ENCODE measurements at places on chromosomes 1 and 21.
A peak's percentile ranks its signal among the peaks of the same experiment; 100 is the strongest.

DNA sequence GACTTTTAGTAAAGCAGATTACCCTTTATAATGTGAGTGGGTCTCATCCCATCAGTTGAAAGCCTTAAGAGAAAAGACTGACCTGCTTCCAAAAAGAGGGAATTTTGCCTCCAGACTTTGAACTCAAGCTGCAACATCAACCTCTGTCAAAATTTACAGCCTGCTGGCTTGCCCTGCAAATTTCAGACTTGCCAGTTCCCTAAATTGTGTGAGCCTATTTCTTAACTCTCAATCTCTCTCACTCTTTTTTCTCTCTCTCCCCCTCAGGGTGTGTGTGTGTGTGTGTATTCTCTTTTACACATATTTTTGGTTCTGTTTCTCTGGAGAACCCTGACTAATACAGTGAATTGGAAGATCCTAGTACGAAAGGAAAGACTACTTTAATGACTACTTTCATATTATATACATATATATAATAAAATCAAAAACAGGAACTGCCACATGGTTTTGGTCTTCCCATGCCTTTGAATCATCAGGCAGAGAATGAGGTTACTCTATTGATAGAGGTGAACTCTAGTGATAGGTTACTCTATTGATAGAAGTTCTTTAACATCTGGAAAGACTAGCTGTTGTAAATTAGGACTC is 6.4 kb downstream of the OR2C3 start:
- DNase-seq, result no peak

GRCh38 chr1:3192825-3193224 is 123.8 kb downstream of the PRDM16 start:
- DNase-seq, result no peak

DNA sequence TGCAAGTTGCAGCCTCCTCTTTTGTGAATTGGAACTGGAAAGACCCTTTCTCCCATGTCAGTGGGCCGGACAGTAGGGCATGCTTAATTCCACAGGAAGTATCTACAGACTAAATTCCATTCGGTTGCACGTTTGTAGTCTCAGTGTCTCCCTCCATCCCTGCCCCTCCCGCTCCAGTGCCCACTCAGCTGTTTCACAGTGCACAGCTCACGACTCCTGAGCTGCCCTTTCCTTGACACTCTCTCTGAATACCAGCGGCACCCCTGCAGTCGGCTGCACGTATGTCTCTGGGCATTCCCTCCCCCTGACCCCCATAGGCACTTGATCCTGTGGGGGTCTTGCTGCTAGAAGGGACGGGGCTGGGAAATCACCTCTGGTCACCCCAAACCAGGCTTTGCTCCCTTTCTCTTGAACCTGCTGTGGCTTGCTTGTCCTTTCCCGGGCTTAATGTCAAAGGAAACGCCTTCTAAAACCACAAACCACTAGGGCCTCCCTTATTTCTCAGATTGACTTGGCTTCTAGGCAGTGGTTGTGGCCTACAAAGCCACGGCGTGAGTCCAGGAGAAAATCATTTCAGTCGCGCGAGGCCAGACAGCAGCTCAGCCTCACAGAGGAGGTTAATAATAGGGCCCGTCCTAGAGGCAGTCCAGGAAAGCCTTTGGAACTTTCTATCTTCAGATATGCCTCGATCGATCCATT is 365.3 kb upstream of the PROX1 start:
- DNase-seq, result peak; percentile 15

DNA sequence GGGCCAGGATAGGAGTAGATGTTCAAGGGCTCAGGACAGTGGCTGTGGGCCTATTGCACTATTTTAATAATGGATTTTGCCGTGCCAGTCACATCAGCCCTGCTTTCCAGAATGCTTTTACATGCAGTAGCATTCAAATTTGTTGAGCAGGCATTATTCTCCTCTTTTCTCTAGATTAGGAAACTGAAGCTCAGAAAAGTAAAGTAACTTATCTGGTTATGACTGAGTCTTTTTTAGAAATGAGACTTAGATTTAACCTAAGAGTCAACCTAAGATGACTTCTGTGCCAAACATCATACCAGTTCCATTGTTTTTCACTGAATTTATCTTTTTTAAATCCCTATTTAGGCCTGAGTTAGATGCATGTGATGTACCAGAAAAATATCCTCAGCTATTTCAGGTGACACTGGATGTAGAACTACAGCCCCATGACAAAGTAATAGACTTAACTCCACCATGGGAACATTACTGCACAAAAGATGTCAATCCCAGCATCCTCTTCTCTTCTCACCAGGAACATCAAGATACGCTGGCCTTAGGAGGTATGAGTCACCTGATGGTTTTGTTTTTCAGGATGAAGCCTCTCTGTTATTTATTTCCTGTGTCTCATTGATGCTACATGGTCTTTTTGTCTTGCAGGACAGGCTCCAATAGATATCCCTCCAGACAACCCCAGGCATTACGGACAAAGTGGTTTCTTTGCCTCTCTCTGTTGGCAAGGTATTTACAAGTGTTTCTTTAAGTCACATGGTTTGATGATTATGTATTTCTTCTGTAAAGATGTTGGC is 31.4 kb upstream of the LEPR start:
- no peak for DNase-seq

- DNase-seq, result no peak
These were observed 136.1 kb upstream of the IRF2BP2 start for GRCh38 chr1:234745844-234746797.
